ENCODE measurements at places on chromosomes 4 and X.

DNA sequence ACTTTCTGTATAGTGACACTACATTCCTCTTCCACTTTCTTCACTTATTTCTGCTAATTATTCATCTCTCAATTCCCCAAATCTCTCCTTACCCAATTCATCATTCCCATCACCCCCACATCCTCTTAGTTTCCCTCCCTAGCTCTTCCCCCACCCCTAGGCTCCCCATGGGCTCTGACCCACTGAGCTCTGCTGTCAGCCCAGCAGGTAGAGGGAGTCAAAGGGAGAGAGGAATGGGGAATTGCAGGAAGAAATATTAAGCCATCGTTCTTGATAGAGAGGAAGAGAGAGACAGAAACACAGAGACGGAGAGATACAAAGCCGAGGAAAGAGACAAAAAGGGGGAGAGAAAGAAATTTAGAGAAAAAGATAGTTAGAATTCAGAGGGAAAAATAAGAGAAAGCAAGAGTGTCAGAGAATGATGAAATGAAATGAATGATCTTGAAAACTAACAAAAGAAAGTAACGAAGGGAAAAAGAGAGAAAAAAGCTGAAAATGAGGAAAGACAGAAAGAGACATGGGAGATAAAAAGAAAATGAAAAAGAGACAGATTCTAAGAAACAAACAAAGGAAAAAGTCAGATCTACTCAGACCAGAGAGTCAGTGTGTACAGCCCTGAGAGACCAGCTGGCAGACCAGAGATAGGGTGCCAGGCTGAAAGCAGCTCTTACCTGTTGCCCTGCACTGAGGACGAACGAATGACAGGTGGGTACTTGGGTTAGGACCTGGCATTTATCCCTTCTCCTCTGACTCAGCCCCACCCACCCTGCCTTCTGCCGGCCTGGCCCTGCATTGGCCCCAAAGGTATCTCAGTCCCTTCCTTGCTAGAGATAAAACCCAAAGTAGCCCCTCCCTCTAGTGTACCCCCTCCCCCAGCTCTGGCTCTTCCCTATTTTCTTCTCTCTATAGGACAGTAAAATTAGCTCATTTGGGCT lies at the start of gene ALAS2:
Gene ALAS2, minus strand, starts transcription at position 707 of the 935 bp plus-strand sequence. CDS start 4,977 bp downstream, outside the sequence.
- H3K4me3 ChIP-seq = no peak within 1 kb of the TSS
- DNase-seq = no peak

DNA sequence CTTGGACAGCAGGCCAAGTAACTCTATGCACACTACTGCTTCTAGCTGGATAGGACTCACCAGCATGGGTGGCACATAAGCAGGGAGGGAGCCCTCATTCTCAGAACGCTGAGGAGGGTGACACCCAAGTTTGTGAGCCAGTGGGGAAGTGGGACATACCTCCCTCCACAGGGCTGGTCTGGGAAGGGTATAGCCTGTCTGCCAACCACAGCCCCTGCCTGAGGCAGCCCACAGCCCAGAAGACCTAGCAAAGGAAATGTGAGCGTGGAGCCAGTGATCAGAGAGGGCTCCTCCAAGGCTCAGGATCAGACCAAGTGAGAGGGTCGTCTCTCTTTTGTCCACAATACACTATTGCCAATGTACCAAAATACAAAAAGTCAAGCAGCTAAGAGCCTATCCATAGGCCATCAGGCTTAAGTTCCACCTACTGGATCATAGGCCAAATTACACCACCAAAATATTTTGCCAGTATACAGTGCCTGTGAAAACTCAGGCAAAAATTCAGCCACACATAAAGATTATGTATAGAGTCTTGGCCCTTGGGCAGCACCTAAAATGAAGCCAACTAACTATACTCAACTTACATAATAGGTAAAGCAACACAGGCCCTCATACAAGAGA lies 1203.1 kb downstream of the PCDH18 start:
- no peaks in the 10 kb centered on the region for H3K36me3 ChIP-seq
- no peak overlapping the region for H3K4me3 ChIP-seq

- no peaks in the 10 kb centered on the region for H3K4me1 ChIP-seq
- no peak overlapping the region for H3K27ac ChIP-seq
- no peaks in the 10 kb centered on the region for H3K27me3 ChIP-seq
- no peaks in the 10 kb centered on the region for H3K36me3 ChIP-seq
Observed at GRCh38 chr4:36321176-36321575, 39.8 kb downstream of the DTHD1 start.

DNA sequence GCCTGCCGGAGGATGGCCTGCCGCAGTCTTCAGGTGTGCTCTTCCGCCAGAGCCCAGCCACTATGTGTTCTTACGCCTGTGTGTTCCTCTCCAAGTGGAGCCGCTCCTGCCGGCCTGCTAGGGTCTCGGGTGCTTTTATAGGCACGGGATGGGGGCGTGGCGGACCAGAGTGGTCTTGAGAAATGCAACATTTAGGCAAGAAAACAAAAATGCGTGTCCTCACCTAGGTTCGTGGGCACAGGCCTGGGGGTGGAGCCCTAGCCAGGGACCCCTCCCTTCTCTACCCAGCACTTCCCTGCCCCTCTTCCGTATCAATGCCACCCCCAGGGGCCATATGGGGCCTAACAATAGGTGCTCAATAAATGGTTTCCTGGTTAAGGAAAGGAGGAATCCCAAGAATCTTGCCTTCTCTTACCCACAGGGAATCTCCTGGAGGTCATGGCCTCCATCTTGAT lies 34.4 kb upstream of the LRBA start:
- H3K27me3 ChIP-seq = no peaks in the 10 kb centered on the region
- no peak overlapping the region for H3K27ac ChIP-seq
- DNase-seq = no peak
- no peaks in the 10 kb centered on the region for H3K4me1 ChIP-seq

- H3K27me3 ChIP-seq = no peaks in the 10 kb centered on the region
- H3K36me3 ChIP-seq = no peaks in the 10 kb centered on the region
- H3K4me1 ChIP-seq = no peaks in the 10 kb centered on the region
- no peak overlapping the region for H3K4me3 ChIP-seq
- no peak overlapping the region for H3K27ac ChIP-seq
Observed at GRCh38 chr4:11451716-11452115, 23.0 kb upstream of the HS3ST1 start.

- no peak for DNase-seq
- H3K36me3 ChIP-seq = no peaks in the 10 kb centered on the region
- no peaks in the 10 kb centered on the region for H3K27me3 ChIP-seq
- no peak overlapping the region for H3K27ac ChIP-seq
Observed at GRCh38 chr4:180634306-180634705, 1608.9 kb upstream of the TENM3 start.

- DNase-seq = no peak
- H3K4me3 ChIP-seq = no peak overlapping the region
- H3K27me3 ChIP-seq = no peaks in the 10 kb centered on the region
- no peaks in the 10 kb centered on the region for H3K4me1 ChIP-seq
- H3K36me3 ChIP-seq = no peaks in the 10 kb centered on the region
- no peak overlapping the region for H3K27ac ChIP-seq
Observed at GRCh38 chr4:16294455-16294854, 68.2 kb upstream of the TAPT1 start.

- H3K4me1 ChIP-seq = peaks cover 5% of the 10 kb centered on the region
- H3K4me3 ChIP-seq = no peak overlapping the region
- no peaks in the 10 kb centered on the region for H3K36me3 ChIP-seq
- DNase-seq = no peak
- H3K27me3 ChIP-seq = peaks cover 2% of the 10 kb centered on the region
Observed at GRCh38 chr4:56657818-56658217, 23.3 kb downstream of the HOPX start.

- no peaks in the 10 kb centered on the region for H3K36me3 ChIP-seq
- no peaks in the 10 kb centered on the region for H3K27me3 ChIP-seq
- no peaks in the 10 kb centered on the region for H3K4me1 ChIP-seq
- H3K27ac ChIP-seq = no peak overlapping the region
- no peak for DNase-seq
Observed at GRCh38 chr4:150855981-150856510, 159.0 kb downstream of the LRBA start.

DNA sequence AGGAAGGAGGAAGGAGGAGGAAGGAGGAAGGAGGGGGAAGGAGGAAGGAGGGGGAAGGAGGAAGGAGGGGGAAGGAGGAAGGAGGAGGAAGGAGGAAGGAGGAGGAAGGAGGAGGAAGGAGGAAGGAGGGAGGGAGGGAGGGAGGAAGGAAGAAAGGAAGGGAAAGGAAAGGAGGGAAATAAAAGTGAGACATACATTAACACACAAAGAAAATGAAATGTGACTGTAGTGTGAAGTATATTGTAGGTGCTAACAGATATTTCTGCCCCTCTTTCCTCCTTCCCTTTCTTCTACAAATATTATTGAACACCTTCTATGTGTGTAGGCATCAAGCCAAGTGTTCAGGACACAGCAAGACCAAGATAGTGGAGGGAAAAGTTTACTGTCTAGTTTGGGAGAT lies 26.4 kb upstream of the PROM1 start:
- H3K27ac ChIP-seq = no peak overlapping the region
- no peaks in the 10 kb centered on the region for H3K4me1 ChIP-seq
- no peaks in the 10 kb centered on the region for H3K27me3 ChIP-seq
- no peak overlapping the region for H3K4me3 ChIP-seq
- DNase-seq = no peak

DNA sequence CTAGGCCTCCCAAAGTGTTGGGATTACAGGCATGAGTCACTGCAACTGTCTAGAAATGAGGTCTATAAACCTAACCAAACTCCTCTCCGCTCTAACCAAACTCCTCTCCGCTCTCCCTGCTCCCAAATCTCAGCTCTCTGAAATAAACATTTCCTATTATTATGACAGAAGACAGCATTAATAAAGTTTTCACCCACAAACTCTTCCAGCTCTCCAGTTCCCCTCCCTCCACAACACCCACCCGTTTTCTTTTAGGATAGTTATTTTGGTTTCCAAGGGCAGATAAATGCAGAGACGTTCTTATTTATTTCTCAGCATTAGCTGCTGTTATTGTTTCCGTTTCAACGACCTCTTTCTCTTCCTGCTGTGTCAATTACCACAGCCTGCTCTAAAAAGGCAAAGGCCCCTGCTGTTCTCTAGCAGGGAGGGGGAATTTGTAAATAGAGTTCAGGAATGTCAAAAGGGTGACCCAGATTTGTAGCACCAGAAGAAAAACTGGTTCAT lies 13.3 kb upstream of the SCD5 start:
- no peak overlapping the region for H3K4me3 ChIP-seq
- H3K27ac ChIP-seq = peak overlapping the region; percentile 50
- no peaks in the 10 kb centered on the region for H3K27me3 ChIP-seq
- DNase-seq = no peak

DNA sequence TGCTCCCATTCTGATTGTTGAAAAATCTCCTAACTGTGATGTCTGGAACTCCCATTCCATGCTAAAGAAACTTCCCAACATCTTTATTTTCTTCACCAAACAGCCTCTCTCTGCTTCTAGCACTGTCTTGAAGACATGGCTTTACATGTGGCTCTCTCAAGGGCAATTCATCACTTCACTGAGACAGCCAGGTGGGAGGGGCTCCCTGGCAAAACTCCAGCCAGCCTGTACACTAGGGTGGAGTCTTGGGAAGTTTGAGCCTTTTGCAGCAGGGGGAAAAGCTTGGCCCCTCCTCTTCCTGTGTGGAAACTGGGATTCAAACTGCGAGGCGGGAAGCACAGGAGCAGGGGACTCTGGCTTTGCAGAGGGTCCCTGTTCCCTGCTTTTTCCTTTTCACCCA lies 130.5 kb upstream of the TTC29 start:
- no peak overlapping the region for H3K4me3 ChIP-seq
- DNase-seq = no peak
- no peak overlapping the region for H3K27ac ChIP-seq
- no peaks in the 10 kb centered on the region for H3K36me3 ChIP-seq
- peaks cover 6% of the 10 kb centered on the region for H3K4me1 ChIP-seq

DNA sequence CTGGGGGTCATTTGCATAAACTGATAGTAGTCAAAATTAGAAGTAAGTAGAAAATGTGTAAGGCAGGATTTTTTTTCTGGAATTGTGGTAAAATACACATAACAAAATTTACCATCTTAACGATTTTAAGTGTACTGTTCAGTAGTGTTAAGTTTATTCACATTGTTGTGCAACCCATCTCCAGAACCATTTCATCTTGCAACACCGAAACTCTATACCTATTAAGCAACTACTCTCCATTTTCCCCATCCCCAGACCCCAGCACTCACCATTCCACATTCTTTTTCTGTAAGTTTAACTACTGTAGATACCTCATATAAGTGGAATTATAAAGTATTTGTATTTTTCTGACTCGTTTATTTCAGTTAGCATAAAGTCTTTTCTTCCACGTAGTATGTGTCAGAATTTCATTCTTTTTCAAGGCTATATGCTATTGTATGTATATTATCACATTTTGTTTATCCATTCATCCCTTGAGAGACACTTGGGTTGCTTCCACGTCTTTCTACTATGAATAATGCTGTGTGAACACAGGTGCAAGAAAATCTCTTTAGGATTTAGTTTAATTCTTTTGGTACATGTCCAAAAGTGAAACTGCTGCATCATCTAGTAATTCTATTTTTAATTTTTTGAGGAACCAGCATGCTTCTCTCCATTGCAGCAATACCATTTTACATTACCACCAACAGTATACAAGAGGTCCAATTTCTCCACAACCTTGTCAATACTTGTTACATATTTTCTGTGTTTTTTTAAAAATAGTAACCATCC lies 39.1 kb upstream of the NSUN7 start:
- H3K36me3 ChIP-seq = no peaks in the 10 kb centered on the region
- no peak overlapping the region for H3K27ac ChIP-seq
- H3K27me3 ChIP-seq = no peaks in the 10 kb centered on the region
- no peak for DNase-seq
- H3K4me1 ChIP-seq = no peaks in the 10 kb centered on the region

DNA sequence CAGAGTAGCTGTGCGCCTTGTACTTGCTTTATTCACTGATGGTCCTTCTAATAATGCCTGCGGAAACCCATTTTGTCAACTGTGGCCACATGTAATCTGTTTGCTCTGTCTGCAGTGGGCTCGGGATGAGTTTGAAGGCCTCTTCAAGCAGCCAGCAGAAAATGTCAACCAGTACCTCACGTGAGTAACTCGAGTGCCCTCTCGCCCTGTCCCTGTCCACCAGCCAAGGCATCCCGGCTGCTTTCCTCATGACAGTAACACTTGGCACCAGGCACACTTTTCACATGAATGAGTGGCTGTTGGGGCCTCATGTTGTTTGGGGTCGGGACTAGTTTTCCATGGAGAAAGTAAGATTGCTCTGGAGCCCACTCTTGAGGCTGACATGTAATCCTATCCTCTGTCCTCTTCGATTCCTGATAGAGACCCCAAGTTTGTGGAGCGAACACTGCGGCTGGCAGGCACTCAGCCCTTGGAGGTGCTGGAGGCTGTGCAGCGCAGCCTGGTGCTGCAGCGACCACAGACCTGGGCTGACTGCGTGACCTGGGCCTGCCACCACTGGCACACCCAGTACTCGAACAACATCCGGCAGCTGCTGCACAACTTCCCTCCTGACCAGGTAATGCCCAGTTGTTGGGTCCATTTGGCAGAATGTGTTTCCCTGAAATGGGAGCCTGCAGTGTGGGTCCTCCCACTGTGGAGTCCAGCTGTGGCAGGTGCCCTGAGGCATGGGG lies 8.8 kb upstream of the CDK16 start:
- no peaks in the 10 kb centered on the region for H3K36me3 ChIP-seq
- no peaks in the 10 kb centered on the region for H3K27me3 ChIP-seq
- H3K4me1 ChIP-seq = no peaks in the 10 kb centered on the region
- no peak overlapping the region for H3K27ac ChIP-seq
- peak; percentile 26 for DNase-seq

- H3K27me3 ChIP-seq = no peaks in the 10 kb centered on the region
- no peaks in the 10 kb centered on the region for H3K36me3 ChIP-seq
- H3K27ac ChIP-seq = no peak overlapping the region
- no peak overlapping the region for H3K4me3 ChIP-seq
Observed at GRCh38 chr4:43242606-43243005, 350.1 kb downstream of the GRXCR1 start.

GRCh38 chr4:190020790-190021717 lies 6.0 kb downstream of the FRG2 start:
- no peaks in the 10 kb centered on the region for H3K27me3 ChIP-seq
- peaks cover 1% of the 10 kb centered on the region for H3K4me1 ChIP-seq
- no peak overlapping the region for H3K4me3 ChIP-seq
- DNase-seq = no peak
- no peak overlapping the region for H3K27ac ChIP-seq
